ENCODE measurements at places on chromosomes 11 and 22.

- no peak for DNase-seq
Observed at GRCh38 chr22:23059284-23059948, 10.9 kb upstream of the GNAZ start.

DNA sequence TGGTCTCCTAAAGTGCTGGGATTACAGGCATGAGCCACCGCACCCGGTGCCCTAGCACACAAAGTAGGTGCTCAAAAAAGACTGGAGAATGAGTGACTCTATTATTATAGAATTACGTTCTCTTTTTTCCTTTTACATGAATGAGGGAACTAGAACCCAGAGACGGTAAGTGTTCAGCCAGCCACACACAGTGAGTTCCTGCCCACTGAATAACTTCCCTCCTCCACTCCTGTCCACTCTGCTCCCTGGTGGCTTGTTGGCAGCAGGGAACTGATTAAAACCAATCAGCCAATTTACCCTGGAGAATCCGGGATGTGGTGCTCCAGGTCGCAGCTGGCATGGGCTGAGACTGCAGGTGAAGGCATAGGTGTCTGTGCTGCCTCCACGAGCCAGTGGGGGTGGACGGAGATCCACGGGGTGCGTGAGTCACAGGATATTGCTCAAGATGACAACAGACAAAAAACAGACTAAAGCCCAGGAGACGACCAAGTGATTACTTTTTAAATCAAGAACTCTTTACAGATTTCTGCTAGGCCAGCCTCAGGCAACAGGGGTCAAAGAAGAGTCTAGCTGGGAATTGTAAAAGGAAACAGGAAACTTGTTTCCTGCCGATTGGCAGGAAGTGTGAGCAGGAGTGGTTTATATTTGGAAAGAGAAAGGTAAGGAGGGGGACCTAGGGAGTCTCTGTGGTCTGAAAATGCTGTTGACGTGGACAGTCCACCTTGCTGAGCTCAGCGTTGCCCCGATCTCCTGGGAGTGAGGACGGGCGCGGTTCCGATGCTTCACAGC, 95.2 kb upstream of the TP53I11 start:
- no peak for DNase-seq

DNA sequence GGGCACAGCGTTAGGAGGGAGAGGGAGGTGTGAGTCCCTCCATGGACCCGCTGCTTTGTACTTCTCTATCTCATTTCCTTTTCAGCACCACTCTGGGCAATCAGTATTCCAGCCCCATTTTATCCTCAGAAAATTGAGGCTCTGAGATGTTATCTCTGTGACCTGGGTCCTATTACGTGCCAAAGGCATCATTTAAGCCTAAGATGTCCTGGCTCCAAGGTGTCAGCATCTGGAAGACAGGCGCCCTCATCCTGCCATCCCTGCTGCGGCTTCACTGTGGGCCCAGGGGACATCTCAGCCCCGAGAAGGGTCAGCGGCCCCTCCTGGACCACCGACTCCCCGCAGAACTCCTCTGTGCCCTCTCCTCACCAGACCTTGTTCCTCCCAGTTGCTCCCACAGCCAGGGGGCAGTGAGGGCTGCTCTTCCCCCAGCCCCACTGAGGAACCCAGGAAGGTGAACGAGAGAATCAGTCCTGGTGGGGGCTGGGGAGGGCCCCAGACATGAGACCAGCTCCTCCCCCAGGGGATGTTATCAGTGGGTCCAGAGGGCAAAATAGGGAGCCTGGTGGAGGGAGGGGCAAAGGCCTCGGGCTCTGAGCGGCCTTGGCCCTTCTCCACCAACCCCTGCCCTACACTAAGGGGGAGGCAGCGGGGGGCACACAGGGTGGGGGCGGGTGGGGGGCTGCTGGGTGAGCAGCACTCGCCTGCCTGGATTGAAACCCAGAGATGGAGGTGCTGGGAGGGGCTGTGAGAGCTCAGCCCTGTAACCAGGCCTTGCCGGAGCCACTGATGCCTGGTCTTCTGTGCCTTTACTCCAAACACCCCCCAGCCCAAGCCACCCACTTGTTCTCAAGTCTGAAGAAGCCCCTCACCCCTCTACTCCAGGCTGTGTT, 829 bp upstream of the APOC3 start:
- DNase-seq = no peak

DNA sequence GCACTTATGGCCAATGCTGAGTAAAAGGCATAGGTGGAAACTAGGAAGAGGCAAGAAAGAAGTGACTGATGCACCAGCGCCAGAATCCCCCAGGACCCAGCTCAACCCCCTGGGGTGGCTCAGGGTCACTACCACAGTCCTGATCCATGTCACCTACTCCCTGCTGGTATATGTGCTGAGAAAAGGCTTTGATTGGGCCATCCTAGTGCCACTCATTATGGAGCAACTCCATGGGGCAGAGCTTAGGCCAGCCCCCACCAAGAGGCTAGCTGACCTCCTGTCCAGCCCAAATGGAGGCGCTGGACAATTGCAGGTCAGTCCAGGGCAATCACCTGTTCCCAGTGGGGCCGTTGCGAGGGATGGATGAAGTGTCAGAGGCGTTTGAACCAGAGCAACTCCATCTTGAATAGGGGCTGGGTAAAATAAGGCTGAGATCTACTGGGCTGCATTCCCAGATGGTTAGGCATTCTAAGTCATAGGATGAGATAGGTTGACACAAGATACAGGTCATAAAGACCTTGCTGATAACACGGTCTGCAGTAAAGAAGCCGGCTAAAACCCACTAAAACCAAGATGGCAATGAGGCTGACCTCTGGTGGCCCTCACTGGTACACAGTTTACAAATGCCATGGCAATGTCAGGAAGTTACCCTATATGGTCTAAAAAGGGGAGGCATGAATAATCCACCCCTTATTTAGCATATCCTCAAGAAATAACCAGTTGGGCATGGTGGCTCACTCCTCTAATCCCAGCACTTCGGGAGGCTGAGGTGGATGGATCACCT, 20.6 kb upstream of the DAGLA start:
- DNase-seq = no peak

DNA sequence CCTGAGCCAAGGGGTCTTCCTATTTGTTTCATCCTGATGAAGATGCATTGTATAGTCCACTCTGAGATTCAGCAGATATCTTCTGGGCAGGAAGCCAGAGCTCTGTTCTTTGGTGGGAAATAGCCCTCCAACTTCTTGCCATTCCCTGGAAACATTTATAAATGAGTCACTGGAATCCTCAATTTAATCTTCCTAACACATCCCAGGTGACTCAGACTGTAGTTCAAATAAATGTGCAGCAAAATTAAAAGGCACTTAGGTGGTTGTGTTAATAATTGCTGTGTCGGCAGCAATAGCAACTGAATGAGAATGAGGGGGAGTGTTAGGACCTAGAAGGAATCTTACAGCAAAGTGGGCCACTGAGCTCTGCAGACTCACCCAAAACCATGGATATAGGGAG, 108.6 kb downstream of the INSC start:
- DNase-seq = no peak

GRCh38 chr11:61162092-61162941, 1.1 kb upstream of the VPS37C start:
- no peak for DNase-seq

GRCh38 chr11:76631566-76632308, 38.8 kb downstream of the LRRC32 start:
- no peak for DNase-seq
